ENCODE measurements at places on chromosomes 2 and 18.

GRCh38 chr2:18066066-18066465, 187.6 kb downstream of the KCNS3 start:
- no peak for DNase-seq

DNA sequence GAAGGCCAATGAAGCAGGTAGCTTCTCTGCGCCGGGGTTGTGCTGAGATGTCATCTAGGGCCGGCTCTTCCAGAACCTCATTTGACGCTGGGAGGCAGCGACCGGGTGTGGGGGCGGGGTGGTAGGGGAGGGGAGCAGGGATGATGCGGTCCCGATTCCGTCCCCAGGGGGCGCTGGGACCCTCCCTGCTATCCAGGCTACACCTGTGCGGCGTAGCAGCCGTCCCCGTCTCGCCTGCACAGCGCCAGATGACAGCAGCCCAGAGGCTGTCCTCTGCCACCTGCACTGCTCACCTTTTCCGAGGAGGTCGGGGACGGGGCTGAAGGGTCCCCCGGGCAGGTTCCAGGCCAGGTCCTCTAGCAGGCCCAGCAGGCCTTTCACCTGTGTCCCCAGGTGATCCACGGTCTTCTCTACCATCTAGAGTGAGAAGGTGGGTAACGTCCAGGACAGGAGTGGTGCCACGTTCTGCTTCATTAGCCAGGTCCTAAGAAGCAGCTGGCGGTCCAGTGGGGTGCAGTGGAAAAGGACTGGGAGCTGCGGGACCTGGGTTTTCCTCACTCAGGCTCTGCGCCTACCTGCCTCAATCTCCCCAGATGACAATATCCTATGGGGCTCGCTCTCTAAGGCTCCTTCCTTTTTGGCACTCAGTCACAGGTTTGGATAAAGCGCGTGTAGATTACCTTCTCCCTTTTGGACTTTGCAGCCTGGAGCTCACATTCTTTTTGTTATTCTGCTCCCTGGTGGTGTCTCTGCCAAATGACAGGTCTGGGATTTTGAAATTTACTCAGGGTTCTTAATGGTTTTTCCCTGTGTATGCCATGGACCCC, 56.0 kb upstream of the RAB6C start:
- DNase-seq = no peak

DNA sequence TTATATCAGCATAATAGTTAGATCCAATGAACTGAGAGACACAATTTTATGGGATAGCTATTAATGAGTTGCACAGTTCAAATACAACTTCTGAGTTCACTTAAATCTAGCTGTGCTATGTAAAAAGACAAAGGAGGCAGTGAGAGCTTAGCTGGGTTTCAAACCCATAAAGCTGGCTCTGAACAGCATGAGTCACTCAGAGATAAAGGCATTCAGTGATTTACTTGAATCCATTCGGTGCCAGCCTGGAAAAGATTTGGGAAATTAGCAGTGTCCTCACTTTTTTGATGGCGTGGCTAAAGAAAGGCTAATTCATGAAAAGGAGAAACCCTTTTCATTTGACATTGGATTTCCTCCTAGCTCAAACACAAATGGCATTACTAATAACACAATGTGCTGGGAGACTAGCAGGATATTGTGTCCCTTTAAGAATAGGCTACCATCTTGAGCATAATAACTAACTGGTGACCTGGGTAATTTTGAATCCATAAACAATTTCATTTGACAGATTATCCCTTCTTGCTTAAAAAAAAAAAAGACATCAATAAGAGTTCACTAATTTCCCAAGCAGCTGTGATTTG, 98.4 kb upstream of the NEUROD1 start:
- DNase-seq = no peak

GRCh38 chr2:39679805-39680204, 14.1 kb downstream of the TMEM178A start:
- DNase-seq = no peak

DNA sequence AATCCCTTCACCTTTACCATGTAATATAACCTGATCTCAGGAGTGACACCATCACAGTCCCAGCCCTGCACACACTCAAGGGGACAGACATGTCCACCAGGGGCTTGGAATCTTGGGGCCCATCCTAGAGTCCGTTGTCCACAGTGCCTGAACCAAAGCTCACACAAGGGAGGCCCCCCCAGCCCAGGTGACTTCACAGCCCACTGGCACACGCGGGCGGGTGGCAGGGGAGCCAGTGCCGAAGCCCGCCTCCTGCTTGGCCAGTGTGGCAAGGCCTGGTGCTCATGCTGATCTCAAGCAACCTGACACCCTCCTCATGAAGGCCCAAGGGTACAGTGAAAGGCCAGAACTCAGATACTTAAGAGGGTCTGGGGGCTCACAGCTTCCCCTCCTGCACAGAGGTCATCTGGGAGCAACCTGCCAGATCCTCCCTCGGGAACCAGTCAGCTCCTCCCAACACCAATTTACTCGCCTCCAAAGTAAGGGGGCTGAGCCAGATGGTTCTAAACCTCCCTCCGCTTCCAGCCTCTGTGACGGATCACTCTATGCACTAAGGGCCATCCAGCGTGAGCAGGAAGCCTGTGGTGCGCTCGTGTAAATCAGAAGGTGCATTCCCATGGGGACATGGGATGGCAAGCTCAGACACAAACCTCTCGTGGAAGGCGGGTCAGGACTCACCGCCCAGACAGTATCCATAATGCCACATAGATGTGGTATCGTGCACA, 3.2 kb upstream of the RAB17 start:
- no peak for DNase-seq

GRCh38 chr2:17355608-17356329, 162.5 kb downstream of the RAD51AP2 start:
- no peak for DNase-seq

DNA sequence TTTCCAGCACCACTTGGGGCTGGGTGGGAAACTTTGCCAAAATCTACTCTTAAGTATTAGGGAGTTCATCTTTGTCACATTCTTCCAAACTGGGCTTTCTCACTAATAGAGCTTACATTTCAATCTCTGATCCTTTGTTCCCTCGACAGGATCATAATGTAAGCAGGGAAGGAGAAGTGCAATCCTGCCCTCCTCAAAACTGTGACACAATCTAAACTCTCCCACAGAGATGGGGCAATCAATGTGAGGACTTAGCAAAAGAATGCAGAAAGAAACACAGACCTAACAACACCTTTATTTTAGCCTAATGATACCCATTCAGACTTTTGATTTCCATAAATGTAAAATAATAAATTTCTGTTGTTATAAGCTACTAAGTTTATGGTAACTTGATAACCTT, 40.8 kb downstream of the DSEL start:
- DNase-seq = no peak

GRCh38 chr2:131044075-131044756, 49.0 kb downstream of the FAM168B start:
- DNase-seq = no peak

- no peak for DNase-seq
Observed at GRCh38 chr2:223894968-223895367, 50.2 kb downstream of the WDFY1 start.

DNA sequence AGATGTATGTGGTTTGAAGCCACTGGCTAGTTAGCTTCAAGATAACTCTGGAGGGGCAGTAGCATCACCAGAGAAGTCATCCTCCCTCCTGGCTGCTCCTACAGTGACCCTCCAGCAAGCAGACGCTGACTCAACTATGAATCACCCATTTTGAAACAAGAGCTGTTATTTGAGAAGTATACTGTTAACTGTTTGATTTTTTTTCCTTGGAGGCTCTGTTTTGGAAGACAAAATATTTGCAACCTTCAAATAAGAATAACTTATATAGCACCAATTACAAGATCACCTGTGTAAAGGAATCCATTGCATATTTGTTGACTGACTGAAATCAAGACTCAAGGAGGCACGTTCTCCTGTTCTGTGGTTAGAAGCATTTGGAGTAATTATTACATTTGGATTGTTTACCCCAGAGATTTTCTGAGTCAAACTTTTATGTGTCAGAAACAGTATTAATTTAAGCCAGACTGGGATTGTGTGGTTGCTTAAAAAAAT, 313.8 kb downstream of the MTX2 start:
- no peak for DNase-seq

DNA sequence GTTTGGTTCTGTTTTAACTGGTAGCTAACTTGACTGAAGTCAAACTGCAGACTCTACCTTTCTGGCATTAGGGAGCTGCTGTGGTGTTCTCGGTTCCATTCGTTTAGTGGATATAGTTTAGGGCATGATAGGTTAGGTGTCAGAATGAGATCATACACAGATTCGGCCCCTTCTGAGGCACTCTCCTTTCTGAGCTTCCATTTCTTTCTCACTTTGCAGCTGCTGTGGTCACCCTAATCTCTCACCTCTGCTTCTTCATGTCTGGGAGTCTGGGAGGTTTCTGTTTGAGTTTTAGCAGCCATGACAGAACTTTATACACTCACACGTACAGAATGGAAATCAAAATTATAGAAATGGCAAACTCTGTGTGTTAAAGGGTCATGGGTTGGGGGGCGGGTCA, 122.8 kb downstream of the ATP9B start:
- no peak for DNase-seq

GRCh38 chr18:78980279-78980771, 707 bp downstream of the SALL3 start:
- no peak for DNase-seq

- DNase-seq = no peak
Observed at GRCh38 chr18:54774981-54775665, 53.2 kb upstream of the RAB27B start.

GRCh38 chr2:236824836-236825235, 255.2 kb downstream of the ACKR3 start:
- DNase-seq = no peak

GRCh38 chr2:20599001-20599600, 51.8 kb downstream of the HS1BP3 start:
- peak; percentile 14 for DNase-seq

GRCh38 chr2:9236867-9237266, 30.3 kb downstream of the ASAP2 start:
- no peak for DNase-seq

- no peak for DNase-seq
Observed at GRCh38 chr2:200356321-200356720, 49.8 kb downstream of the SPATS2L start.

- DNase-seq = no peak
Observed at GRCh38 chr2:176668912-176669311, 399.7 kb downstream of the MTX2 start.

- DNase-seq = no peak
Observed at GRCh38 chr2:144547494-144547893, 27.6 kb upstream of the ZEB2 start.

- no peak for DNase-seq
Observed at GRCh38 chr2:181140414-181140813, 160.0 kb downstream of the UBE2E3 start.

DNA sequence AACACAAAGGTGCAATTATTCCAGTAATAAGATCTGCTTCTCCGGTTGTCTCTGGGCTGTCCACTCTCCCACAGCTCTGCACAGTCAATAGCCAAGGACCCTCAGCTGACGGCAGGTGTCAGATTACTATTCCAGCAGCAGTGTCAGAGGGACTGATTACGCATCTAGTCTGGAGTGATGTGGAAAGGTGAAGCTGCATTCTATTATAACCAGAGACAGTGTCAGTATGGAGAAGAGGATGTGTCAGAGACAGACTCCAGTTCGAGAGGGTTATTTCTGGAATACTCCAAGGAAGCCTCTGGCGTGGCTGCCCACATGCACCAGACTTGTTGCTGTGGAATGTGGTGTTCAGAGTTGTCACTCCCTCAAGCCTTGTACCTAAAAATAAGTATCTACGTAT, 163.6 kb upstream of the TMEM200C start:
- no peak for DNase-seq

GRCh38 chr2:145751155-145751554, 1231.2 kb upstream of the ZEB2 start:
- DNase-seq = no peak

GRCh38 chr2:11498543-11499034, 32.6 kb upstream of the E2F6 start:
- no peak for DNase-seq

- DNase-seq = no peak
Observed at GRCh38 chr18:22912835-22913234, 20.3 kb upstream of the RBBP8 start.

GRCh38 chr18:8803063-8803795, 97.9 kb downstream of the MTCL1 start:
- DNase-seq = no peak

GRCh38 chr2:152490686-152491455, 155.9 kb downstream of the FMNL2 start:
- DNase-seq = no peak

- no peak for DNase-seq
Observed at GRCh38 chr2:187915810-187916209, 361.6 kb upstream of the TFPI start.

GRCh38 chr2:168666339-168666738, 136.1 kb upstream of the NOSTRIN start:
- no peak for DNase-seq

DNA sequence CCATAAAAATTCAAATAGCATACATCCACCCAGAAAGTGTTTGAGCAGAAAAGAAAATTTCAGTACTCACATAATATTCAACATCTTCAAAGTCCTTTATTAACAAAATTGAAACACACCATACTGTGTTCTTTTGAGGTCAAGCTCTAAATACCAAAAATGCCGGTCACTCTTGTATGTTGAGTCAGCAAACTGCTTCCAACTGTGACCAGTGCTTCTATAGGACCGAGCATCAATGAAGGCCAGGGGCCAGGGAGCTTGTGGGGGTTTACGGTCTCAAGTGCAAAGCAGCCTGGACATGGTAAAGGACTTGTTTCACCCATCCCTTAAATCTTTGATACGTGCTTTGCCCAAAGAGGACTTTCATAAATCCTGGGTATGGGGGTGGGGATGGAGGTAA, 112.7 kb upstream of the REV1 start:
- no peak for DNase-seq

GRCh38 chr18:74982946-74983635, 225.8 kb downstream of the PTGR3 start:
- DNase-seq = no peak

DNA sequence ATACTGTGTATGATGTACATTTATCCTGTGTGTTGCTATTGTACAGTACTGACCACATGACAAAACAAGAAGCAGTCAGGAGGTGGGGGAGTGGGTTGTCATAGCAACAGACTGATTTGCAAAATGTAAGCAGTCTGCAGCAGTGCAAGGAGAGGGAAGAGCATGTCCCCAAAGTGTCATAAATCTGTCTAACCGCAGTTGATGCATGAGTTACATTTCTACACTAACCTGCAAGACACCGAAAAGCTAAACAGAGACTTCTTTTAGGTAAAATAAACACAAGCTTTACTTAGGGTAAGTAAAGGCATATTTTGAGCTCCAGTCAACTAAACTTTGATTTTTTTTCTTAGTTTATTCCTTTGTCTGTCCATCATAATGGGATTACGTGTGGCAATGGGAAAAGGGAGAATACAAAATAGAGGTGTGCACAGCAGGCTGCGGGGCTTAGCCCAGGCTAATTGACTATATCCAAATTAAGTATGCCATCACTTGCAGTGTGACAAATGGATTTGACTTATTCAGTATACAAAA, 134.5 kb downstream of the MEIS1 start:
- no peak for DNase-seq
